Cerebellar cortex (tissue), 1 donor: ENCODE measurements at places on chromosomes 2 and 18.

- no peak for DNase-seq
Observed at GRCh38 chr2:73821227-73821626, 7.5 kb upstream of the STAMBP start.

- DNase-seq: no peak
Observed at GRCh38 chr2:42913280-42913878, 121.0 kb upstream of the HAAO start.

GRCh38 chr2:76202866-76203265 is 492.2 kb upstream of the GCFC2 start:
- DNase-seq: no peak

DNA sequence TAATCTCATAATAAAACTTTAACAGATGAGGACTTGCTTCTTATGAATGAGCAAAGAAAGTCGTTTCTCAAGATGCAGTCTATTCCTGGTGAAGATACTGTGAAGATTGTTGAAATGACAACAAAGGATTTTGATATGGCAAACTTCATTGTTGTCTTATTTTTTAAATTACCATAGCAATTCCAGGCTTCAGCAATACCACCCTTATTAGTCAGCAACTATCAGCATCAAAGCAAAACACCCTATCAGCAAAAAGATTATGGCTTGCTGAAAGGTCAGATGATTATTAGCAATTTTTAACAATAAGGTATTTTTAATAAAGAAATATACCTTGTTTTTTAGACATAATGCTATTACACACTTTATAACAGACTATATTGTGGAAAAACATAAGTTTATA is 88.3 kb downstream of the COL5A2 start:
- no peak for DNase-seq

DNA sequence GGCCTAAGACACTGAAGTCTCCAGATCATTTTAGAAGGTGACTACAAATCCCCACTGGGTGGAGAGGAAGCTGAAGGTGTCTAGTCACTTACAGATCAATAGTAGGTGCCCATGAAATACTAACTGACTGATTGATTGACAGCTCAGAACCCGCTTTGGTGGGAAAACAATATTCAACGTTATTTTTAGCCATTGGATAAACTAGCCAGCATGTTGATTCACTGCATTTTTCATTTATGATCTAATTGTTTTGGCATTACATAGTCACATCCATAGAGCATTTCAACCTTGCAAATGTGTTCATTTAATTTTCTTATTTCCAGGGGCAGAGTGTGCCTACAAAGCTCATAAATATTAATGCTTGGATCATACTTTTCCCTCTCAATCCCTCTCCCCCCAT is 162.3 kb downstream of the MREG start:
- no peak for DNase-seq

- no peak for DNase-seq
Observed at GRCh38 chr2:1420746-1421480, 7.7 kb downstream of the TPO start.

DNA sequence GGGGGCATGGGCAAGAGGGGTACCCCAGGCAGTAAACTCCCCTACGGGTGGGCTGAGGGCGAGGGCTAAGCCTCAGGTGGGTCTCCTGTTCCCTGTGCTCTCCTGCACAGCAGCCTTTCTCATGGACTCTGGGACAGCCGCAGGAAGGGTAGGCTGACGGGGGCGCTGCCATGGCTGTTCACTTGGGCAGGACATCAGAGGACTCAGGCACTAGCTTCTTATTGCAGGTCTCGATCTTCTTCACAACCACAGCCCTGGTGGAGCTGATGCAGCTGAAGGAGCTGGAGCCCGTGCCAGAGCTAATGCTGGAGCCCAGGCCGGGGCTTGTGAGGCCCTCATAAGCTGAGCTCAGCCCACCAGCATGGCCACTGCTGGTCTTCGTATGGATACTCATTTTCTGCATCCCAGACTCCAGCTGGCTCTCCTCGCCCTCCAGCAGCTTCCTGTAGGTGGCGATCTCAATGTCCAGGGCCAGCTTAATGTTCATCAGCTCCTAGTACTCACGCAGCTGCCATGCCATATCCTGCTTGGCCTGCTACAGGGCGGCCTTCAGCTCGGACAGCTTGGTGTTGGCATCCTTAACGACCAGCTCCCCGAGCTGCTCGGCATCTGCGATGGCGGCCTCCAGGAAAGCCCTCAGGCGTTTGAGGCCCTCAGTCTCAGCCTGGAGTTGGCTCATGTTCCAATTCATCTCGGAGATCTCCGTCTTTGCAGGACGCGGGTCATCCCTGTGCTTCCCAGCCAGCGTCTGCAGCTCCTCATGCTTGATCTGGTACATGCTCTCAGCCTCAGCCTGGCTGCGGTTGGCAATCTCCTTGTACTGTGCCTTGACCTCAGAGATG is 359.8 kb upstream of the SETBP1 start:
- DNase-seq: no peak

DNA sequence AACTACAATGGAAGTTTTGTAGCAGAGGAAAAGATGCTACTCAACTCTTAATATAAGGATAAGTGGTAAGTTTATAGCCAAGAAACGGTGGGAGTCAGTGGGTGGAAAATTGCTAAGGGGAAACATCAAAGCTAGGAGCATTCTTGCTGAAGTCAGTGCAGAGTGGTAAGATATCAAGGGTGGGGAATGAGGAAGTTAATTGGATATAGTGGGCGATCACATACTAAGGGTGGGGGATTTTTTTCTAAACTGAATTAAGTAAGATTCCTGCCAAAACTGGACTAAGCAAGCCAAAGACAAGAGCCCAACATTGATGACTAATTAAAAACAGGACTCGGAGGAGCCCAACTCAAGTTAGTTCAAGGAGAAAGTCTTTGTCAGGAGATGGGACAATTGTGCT is 525.4 kb downstream of the CCDC85A start:
- DNase-seq: no peak

DNA sequence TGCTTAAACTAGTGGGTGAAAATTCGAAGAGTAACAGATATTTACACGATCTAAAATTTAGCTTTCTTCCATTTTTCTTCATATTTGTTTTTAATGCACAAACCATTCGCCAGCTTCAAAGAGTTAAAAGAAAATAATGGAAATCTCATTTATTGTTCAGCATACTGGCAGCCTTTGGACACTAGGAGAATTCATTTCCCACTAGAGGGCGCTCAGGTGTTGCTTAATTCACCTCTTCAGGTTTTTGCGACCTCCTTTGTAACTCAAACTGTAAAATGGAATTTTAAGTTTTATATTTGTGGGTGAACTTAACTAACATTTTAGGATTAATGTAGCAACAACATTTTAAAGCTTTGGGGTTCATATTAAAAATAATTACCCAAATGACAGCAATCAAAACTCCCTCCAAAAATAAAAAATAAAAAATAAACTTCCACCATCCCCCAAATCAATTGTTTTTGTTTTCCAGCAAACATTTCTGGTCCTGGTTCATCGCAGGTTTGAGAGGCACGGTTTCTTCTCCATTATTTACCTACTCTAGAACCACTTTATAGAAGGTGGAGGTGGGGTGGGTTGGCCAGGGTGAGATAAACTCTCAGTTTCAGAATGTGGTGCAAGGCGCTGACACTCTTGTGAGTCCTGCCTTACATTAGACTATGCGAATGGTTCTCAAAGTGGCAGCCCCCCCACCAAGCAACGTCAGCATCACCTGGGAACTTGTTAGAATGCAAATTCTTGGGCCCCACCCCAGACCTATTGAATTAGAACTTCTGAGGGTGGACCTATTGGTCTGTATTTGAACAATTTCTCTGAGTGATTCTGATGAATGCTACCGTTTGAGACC is 24.7 kb upstream of the PNPT1 start:
- peak; percentile 62 for DNase-seq

GRCh38 chr2:45578056-45578843 is 32.8 kb downstream of the SRBD1 start:
- DNase-seq: peak; percentile 11

DNA sequence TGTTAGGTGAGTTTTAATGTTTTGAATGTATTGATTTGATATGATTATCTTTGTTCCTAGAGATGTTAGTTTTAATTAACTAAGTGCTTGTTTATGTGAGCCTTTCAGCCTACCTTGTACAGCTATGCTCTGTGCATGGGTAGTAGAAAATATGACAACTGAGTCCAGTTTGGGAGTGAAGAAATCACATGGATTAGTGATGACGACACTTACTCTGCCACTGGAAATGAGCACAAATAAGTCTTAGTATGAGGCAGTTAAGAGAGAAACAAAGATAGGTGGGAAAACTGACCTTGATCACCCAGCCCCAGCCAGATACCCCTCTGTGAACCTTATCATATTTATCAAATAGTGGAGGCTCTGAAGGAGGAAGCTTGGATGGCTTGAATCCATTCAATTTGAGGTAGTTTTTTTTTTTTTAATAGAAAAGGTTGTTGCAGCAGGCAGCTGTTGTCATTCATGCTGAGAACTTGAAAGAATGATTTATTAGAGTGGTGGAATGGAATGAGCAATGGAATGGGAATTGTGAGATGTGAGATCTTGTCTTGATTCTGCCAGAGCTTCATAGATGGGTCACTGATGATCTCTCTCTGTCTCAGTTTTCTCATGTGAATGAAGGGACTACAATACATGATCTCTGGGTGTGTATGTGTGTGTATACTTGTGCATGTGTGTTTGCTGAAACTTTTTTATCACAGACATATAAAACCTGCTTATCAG is 96.4 kb downstream of the MAP3K20 start:
- DNase-seq: no peak

DNA sequence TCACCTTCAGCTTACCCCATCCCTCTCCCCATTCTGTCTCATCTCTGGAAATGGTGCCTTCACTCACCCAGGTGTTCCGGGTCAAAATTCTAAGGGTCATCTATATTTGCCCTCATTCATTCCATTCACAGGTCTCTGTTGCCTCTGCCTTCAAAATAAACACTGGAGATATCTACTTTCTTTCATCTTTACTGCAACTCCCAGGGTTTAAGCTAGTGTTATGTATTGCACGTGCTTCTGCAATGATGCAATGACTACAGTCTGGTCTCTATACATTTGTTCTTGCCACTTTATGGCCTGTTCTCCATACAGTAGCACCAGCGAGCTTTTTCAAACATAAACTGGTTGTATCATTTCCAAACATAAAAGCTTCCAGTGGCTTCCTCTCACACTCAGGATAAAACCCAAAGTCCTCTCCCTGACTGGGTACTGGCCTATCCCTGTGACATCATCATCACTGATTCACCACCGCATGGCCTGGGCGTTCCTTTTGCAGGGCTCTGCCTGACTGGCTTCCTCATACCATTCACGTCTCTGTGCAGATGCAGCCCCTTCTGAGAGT is 14.3 kb downstream of the DSG2 start:
- DNase-seq: no peak

GRCh38 chr2:165953306-165953654 is 296 bp downstream of the TTC21B start:
- no peak for DNase-seq

- no peak for DNase-seq
Observed at GRCh38 chr2:21452678-21453077, 328.9 kb downstream of the TDRD15 start.

GRCh38 chr2:219624565-219624964 is 2.9 kb upstream of the SLC4A3 start:
- DNase-seq: no peak

DNA sequence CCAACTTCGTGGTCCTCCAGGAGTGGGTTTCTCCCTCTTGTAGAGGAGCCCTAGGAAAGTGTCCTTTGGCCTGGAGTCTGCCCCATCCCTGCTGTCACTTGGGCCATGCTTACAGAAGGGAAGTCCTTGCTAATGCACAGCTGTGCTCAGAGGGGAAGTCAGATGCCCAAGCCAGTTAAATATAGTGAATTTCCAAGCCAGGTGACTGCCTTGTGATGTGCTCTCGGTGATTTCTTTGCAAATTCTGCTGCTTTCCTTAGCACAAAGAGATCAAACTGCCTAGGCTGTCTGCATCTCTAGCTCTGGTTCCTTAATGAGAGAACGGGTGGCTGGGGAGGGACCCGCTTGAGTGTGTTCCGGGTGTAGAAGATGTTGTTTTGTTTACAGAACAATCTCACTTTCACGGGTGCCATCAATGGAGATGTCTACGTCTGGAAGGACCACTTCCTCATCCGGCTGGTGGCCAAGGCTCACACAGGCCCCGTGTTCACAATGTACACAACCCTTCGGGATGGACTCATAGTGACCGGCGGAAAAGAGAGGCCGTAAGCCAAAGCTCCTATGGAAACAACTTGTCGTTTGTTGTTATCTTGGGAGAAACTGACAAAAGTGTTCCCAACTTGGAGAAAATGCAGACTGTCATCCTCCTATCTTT is 91.4 kb downstream of the RTN4 start:
- DNase-seq: no peak

GRCh38 chr18:59681521-59682004 is 15.7 kb downstream of the CCBE1 start:
- DNase-seq: no peak

GRCh38 chr2:44918095-44918775 is 23.3 kb upstream of the SIX3 start:
- no peak for DNase-seq
